ENCODE measurements at places on chromosomes 5 and 9.

GRCh38 chr5:25579111-25579510 is 934.3 kb upstream of the CDH10 start:
- no peaks in the 10 kb centered on the region for H3K4me1 ChIP-seq
- no peaks in the 10 kb centered on the region for H3K36me3 ChIP-seq
- no peak overlapping the region for H3K4me3 ChIP-seq
- DNase-seq, result no peak
- H3K27me3 ChIP-seq, result no peaks in the 10 kb centered on the region
- no peak overlapping the region for H3K27ac ChIP-seq

DNA sequence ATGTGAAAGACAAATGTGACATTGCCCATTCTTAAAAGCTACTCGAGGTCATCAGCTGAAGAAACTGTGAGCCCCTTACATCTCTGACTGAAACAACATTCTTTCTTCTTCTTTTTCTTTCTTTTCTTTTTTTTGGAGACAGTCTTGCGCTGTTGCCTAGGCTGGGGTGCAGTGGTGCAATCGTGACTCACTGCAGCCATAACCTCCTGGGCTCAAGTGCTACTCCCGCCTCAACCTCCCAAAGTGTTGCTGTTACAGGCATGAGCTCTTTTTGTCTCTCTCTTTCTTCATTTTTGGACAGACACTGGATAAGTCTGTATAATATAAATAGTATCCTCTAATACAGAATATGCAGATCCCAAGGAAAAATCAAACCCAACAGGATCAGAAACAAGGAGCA is 263.7 kb upstream of the KLF9 start:
- no peak overlapping the region for H3K4me3 ChIP-seq
- no peak overlapping the region for H3K27ac ChIP-seq

GRCh38 chr9:94927048-94927761 is 200.7 kb downstream of the AOPEP start:
- no peaks in the 10 kb centered on the region for H3K27me3 ChIP-seq
- H3K27ac ChIP-seq, result no peak overlapping the region
- no peaks in the 10 kb centered on the region for H3K4me1 ChIP-seq
- no peaks in the 10 kb centered on the region for H3K36me3 ChIP-seq
- H3K4me3 ChIP-seq, result no peak overlapping the region

- H3K27me3 ChIP-seq, result no peaks in the 10 kb centered on the region
- no peak overlapping the region for H3K27ac ChIP-seq
- H3K4me1 ChIP-seq, result no peaks in the 10 kb centered on the region
- no peaks in the 10 kb centered on the region for H3K36me3 ChIP-seq
Measured at GRCh38 chr5:149223081-149223848, 48.4 kb upstream of the AFAP1L1 start.

GRCh38 chr9:125732562-125732961 is 14.6 kb upstream of the PBX3 start:
- H3K36me3 ChIP-seq, result no peaks in the 10 kb centered on the region
- no peak for DNase-seq
- H3K4me1 ChIP-seq, result no peaks in the 10 kb centered on the region
- no peak overlapping the region for H3K27ac ChIP-seq

DNA sequence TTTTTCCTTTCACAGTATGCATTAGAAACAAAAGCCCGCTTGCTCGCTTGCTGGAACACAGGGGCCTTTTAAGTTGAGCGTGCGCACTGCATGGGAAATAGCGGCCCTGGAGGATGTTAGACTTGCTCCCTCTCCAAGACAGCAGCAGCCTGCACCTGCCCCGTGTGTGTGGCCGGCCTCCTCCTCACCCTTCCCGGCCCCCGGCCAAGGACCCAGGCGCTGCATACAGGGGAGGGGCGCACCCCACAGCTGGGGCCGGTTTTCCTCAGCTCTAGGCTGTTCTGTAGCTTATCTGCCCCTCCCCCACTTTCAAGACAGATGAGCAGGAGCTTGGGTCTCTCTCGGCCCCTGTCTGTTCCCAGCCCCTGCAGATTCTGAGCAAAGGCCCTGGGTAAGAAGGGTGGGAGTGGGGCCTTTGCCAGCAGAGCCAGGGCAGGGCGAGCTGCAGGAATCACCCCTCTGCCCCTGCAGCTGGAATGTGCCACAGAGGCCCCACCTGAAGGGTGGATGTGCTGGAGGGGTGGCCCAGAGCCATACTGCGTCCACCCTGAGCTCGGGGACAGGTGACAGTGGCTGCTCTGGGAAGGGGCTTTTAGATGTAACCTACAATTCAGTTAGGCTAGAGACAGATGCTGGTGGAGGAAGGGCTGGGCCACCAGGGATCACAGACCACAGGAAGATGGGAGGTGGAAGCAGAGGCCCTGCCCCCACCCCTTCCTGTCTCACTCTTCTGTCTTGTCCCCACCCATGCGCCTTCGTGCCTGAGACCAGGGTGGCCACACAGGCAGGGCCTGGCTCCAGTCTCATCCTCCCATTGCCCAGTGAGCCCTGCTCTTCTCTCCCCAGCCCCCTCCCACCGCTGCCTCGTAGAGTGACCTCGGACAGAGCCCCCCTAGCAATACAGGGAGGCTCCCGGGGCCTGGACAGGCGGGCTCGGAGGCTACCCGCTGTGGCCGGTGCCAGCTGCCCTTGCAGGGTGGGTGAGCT is 132.4 kb downstream of the DAB2IP start:
- no peak overlapping the region for H3K27ac ChIP-seq
- H3K36me3 ChIP-seq, result no peaks in the 10 kb centered on the region
- no peaks in the 10 kb centered on the region for H3K4me1 ChIP-seq
- DNase-seq, result no peak
- H3K27me3 ChIP-seq, result no peaks in the 10 kb centered on the region
- H3K4me3 ChIP-seq, result no peak overlapping the region

DNA sequence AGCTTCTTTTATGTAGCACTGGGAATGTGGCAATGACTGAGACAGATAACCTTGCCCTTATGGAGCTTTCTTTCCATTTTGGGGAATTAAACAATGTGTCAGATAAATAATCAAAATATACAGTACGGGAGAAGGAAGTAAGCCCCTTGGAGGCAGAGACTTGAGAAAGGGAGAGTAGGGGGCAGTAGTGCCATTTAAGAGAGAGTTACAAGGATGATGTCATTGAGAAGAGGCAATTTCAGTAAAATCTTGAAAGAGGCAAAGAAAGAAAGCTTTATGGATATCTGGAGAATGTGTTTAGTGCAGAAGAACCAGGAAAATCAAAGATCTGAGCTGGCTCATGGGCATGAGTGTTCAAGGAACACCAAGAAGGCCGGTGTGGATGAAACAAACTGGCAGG is 77.3 kb downstream of the KCTD16 start:
- no peak overlapping the region for H3K27ac ChIP-seq
- H3K4me3 ChIP-seq, result no peak overlapping the region
- no peaks in the 10 kb centered on the region for H3K27me3 ChIP-seq

GRCh38 chr9:107588393-107588792 is 98.8 kb upstream of the KLF4 start:
- DNase-seq, result no peak
- H3K4me1 ChIP-seq, result no peaks in the 10 kb centered on the region
- no peaks in the 10 kb centered on the region for H3K27me3 ChIP-seq
- no peak overlapping the region for H3K4me3 ChIP-seq

DNA sequence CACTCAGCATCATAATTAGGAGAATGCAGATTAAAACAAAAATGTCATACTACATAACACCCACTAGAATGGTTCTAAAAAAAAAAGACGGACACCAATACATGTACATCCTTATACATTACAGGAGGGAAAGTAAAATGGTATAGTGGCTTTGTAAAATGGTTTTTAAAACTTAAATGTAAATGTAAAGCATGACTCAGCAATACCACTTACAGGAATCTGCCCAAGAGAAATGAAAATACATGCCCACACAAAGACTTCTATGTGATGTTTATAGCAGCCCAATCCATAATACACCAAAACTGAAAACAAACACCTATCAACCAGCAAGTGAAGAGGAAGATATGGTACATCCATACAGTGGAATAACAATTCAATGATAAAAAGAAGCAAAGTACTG is 939.1 kb upstream of the ACO1 start:
- no peaks in the 10 kb centered on the region for H3K4me1 ChIP-seq
- no peaks in the 10 kb centered on the region for H3K27me3 ChIP-seq
- no peak overlapping the region for H3K27ac ChIP-seq
- no peak overlapping the region for H3K4me3 ChIP-seq
- no peaks in the 10 kb centered on the region for H3K36me3 ChIP-seq
- no peak for DNase-seq
